ENCODE measurements at places on chromosomes 12 and 14. TPM values are rescaled to one million over a fixed set of nuclear protein-coding genes. Genes with fewer than 3 reads are reported as not detected.

The OR4E2 gene
- not detected for total RNA-seq

DNA sequence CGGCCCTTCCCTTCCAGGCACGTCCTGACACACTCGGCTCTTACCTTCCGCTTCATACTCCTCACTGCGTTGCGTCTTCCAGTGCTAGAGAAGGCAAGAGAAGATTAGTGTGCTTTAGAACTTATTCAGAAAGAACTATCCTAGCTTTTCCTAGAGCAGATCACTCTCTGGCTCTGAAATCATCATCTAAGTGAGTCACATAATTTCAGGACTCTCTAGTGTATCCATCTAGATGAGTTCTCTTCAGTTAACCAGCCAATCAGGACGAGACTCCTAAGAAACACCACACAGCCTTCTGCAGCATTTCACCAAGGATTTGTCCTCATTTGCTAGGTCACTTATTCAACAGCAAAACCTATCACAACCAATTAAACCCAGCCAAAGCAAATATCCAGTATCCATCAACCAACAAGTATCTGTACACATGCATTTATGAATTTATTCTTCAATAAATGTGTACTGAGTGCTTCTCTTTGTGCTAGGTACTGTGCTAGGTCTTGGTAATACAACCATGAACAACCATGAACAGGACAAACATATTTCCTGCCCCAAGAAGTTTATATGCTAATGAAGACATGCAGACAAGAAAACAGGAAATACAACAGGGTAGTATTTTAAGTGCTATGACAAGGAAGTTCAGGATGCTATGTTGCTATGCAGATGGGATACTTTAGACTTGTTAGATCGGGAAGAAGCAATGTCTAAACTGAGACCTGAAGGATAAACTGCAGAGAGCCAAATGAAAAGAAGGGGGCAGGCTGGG is 52.1 kb downstream of the NIN start:
- DNase-seq: no peak

The KLHL33 gene
- 0.04 TPM for total RNA-seq

DNA sequence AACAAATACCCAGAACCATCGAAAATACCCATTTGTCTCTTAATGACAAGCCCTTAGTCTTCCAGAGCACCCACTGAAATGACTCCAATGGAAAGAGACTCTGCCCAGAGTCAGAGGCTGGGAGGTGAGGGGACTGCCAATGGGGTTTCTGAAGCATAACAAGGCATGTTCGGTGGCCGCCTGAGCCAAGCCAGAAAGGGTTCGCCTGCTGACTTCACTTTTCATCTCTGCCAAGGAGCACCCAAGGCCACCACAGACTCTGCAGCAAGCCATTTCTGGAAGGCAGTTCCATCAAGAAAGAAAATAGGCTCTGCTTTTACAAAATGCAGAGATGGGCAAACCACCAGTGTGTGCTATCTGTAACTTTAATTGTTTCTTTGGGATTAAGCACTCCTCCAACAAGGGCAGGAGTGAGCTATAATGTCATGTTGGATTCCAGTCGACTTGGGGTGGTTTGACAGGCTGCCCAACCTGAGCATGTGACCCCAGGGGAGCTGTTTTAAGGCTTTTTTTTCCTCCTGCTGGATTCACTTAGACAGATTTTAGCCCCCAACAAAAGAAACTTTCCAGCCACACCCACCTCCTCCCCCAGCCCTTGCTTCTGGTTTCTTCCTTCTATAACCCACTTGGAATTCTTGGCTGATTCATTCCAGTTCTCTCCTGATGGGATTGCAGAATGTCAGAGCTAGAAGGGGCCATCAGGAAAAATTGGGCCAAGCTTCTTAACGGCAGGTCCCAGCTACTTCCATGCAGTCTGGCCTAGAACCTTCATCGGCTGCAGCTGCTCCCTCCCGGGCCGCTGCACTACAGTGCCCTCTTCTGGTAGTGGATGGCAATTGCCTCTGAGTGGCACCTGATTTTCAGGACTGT is 24.1 kb downstream of the CKAP4 start:
- no peak for DNase-seq

GRCh38 chr12:66065641-66066136 is 64.9 kb downstream of the LLPH start:
- DNase-seq: no peak

The CIROP gene
- total RNA-seq: not detected

DNA sequence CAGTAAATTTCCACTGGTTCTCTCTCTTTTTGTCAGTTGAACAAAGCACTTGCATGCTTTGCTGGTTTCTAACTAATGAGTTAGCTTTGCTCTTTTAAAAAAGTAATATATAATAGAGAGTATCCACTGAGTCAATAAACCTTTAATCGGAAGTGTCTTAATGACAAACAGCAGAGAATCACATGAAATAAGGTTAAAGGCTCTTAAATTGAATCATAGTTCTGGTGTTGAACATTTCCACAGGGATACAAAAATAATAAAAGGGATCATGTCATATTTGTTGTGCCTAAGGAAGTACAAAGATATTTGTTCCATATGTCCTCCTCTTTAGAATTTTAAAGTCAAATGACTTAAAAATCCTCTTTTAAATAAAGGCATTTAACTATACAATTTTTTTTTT is 362.6 kb downstream of the LRIG3 start:
- no peak for DNase-seq

The TEX52 gene
- not detected for total RNA-seq

DNA sequence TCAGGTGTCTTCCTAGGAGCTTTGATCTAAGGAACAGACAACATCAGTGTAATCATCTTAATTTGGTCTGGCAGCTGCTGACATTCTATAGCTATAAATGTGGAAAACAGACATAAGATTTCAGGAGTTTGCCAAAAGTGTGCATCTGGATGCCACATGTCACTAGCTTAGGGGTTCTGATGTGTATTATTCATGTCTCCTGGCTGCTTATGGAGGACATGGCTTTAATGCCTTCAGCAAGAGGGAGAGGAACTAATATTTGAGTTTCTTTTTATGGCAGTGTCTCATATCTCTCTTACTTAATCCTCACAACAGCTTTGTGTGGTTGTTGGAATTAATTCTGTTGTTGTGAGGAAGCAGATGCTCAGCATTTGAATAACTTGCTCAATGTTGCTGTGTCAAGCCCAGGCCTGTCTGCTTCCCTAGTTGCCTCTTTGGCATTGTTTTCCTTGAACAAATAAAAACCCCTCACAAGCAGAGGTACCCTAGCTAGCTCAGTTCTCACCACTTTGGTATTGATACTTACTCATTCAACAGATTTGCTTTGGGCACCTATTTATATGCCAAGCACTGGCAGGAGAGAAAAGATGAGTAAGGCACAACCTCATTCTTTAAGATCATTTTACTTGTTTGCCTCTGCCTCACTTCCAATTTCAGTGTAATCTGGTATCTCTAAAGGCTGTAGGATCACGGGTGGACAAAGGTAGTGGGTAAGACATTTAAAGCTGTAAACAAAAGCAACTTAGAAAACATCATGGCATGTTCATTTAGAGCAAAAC is 39.8 kb upstream of the EID3 start:
- DNase-seq: no peak

The HSP90AA1 gene
- 1,177 TPM for total RNA-seq

DNA sequence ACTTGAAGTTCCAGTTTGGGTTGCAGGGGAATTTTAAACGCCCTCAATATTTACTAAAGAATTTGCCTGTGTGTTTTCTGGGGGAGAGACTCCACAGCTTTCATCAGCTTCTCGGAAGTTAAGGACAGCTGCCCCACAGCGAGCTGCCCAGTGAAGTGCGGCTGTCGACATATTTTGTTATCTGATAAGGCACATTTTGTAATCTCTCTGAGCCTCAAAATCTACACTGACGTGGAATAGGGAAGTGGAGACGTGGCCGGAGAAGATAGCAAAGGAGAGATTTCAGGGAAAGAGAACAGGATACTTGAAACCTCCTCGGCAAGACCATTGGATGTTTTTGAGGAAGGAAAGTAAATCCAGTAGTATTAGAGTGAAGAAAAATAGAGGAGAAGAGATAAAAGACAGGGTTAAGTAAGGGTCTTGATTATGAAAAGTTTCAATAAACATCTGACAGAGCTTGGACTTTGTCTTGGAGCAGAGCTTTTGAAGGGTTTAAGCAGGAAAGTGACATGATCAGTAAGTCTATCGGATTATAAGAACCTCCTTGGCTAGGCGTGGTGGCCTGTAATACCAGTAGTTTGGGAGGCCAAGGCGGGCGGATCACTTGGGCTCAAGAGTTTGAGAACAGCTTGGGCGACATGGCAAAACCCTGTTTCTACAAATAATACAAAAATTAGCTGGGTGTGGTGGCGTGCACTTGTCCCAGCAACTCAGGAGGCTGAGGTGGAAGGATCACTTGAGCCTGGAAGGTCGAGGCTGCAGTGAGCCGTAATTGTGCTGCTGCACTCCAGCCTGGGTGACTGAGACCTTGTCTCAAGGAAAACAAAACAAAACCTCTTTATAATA is 1.1 kb downstream of the POLR3B start:
- DNase-seq: no peak

The TRPV4 gene
- total RNA-seq: 0.92 TPM

The CLEC4C gene
- total RNA-seq: not detected

DNA sequence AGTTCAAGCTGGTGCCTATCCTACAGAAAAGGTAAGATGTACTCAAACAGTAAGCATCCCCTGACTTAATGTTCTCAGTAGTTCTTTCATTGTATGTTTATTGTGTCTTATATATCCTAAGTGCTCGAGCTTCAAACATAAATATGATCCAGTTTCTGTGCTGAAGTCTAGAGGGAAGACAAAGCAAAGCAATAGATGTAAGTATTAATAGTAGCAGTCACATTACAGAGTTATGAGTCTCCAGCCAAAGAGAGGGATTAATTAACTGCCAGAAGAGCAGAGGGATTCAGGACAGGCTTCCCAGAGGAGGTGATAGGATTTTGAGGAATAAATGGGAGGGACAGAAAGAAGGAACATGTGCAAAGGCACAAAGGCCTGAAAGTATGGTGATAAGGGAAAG is 1.4 kb downstream of the NGDN start:
- DNase-seq: no peak

GRCh38 chr14:52610187-52610586 is 57.6 kb downstream of the GPR137C start:
- DNase-seq: no peak

The HOXC10 gene
- total RNA-seq: not detected

DNA sequence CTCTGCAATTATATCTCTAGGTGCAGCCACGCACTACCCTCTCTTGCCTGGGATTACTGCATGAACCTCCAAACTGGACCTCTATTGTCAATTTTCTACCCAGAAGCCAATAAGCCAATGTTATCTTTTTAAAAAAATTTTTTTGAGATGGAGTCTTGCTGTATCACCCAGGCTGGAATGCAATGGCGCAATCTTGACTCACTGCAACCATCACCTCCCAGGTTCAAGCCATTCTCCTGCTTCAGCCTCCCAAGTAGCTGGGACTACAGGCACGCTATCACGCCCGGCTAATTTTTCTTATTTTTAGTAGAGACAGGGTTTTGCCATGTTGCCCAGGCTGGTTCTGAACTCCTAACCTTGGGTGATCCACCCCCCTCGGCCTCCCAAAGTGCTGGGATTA is 11.2 kb upstream of the PXN start:
- DNase-seq: no peak

The ATF7IP gene
- total RNA-seq: 18.7 TPM

DNA sequence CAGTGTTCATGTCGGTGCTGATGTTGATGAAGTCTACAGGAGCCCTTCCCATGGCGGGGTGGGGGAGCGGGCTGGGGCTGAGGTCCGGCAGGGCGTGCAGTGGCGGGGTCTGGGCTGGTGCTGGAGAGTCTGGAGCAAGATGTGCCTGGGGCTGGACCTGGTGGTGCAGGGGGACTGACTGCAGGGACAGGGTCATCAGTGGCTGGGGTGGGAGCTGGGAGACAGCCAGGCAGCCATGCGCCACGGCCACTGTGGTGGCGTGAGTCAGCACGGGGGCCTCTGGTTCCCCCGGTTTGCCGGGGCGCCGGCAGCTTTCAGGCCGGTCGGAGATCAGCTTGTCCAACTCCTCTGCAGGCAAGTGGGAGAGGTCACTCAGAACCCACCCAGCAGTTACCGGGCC is 27.6 kb downstream of the FOXN4 start:
- no peak for DNase-seq

DNA sequence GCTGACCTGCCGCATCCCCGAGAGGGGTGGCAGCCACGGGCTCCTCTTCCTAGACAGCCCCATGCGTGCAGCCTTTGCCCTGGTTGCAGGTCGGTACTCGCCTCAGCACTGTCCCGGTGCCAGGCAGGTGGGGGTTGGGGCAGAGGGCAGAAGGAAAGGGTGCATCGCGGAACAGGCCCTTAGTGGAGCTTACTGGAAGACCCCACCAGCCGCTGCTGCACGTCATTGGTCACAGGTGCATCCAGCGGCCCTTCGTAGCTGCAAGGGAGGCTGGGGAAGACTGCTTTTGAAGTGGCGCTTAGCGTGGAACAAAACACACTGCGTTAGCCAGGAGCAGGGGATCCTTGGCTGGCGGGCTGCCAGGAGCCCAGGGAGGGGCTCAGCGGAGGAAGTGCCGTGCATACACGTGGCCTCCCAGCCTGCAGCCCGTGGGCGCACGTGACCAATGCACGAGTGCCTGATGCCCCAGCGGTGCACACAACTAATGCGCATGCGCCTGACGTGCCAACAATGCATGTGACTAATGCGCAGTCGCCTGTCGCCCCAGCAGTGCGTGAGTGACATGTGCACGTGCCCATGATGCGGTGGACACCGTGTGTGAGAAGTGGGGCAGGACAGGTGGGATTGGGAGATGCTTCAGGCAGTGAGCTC is 5.0 kb upstream of the EP400 start:
- DNase-seq: no peak

The CACNA2D4 gene
- 0.18 TPM for total RNA-seq

The GPR132 gene
- total RNA-seq: not detected

The RNF212B gene
- total RNA-seq: not detected

The GUCY2C gene
- total RNA-seq: not detected

The DEGS2 gene
- total RNA-seq: 1.1 TPM

The CPNE6 gene
- not detected for total RNA-seq

DNA sequence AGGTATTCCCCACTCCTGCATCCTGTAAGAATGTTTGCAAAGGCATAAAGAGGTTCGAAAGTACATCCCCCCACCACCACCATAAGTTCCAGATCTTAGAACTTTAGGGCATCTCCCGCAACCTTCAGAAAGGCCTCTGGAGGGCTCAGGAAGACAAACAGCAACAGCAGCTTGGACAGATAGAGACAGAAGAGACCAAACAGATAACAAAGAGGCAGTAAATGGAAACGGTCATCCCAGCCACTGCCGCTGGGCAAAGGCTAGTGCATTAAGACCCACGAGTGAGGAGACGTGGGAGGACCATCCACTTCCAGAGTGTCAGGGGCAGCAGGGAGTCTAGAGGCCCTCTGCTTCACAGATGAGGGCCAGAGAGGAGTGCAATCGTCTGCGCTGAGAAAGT is 124.3 kb downstream of the CRACR2A start:
- DNase-seq: no peak

GRCh38 chr12:25817166-25817565 is 141.3 kb upstream of the RASSF8 start:
- no peak for DNase-seq

The SLC4A8 gene
- 5.1 TPM for total RNA-seq

The KRT80 gene
- 2.0 TPM for total RNA-seq

The MYF5 gene
- total RNA-seq: not detected

DNA sequence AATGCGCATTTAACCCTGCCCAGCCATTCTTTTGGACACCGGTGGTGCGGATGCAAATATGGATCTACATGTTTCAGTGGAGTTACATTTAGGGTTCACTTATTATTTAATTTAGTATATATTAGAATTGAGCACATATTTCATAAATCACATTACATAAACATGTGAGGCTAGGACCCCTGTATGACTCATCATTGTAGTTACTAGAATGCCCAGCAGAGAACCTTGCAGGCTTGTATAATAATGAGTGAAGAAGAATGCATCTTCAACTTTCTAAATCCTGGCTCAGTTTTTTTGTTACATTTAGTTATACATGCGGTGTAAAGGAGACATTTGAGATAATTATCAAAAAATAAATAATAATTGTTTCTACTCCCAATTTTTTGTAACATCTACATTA is 369.0 kb downstream of the ATP23 start:
- no peak for DNase-seq

All from pulmonary artery endothelial cell (primary cell).